Mesenteric fat pad (tissue), 1 donor: ENCODE measurements at places on chromosomes 2 and 18. TPM values are rescaled to one million over a fixed set of nuclear protein-coding genes. Genes with fewer than 3 reads are reported as not detected.

- DNase-seq, result no peak
Measured at GRCh38 chr2:68723181-68723580, 11.4 kb upstream of the ARHGAP25 start.

DNA sequence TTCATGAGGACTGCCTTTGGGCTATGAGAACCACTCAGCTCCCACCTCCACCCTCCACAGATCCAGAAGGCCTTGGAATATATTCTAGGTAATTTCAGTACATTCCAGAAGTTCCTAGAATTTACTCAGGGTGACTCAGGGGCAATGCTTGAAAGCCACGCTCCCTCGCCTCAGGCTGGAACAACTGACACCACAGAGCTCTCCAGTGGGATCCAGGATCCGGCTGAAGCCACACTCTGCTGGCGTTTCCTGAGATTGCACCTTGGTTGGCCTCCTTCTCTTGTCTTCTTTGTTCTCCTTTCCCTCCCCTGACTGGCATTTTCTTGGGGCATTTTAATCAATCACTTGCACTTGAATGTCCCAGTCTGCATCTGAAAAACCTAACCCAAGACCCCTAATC lies 92.6 kb upstream of the KCNE4 start:
- DNase-seq, result no peak

GRCh38 chr2:28547906-28548600 lies 52.2 kb downstream of the PLB1 start:
- DNase-seq, result no peak

DNA sequence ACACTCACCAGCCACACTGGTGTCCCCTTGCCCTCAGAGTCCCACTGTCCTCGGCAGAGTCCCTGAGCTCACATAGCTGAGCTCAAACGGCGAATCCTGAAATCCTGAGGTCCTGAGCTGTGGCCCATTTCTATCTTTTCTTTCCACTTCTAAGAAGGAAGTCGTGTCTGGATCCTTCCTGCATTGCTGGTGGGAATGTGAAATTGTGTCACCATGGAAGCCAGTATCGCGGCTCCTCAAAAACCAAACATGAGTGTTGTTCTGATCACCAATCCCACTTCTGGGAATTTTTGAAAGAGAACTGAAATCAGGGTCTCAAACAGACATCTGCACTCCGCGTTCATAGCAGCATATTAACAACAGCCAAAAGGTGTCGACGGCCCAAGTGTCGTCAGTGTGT lies 244.7 kb downstream of the EIPR1 start:
- peak; percentile 18 for DNase-seq

Gene NXPH2
- total RNA-seq, result not detected
